Esophagus muscularis mucosa (tissue), 4 donors: ENCODE measurements at places on chromosomes 1 and 21.

- no peak for DNase-seq
Measured at GRCh38 chr1:206839857-206840256, 25.6 kb upstream of the IL20 start.

- DNase-seq, result no peak
Measured at GRCh38 chr1:101929343-101929742, 67.4 kb downstream of the OLFM3 start.

DNA sequence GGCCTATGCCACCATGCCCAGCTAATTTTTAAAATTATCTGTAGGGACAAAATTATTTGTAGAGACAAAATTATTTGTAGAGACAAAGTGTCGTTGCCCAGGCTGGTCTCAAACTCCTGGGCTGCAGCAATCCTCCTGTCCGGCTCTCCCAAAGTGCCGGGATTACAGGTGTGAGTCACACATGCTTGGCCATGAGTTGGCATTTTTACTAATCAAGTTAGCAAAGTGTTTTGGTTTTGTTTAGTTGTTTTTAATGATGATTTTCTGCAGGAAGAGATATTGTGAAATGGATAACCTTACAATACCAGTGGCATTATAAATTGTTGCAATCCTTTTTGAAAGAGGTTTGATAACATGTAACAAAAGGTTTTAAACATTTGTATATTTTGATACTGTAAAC lies 65.3 kb upstream of the MAGI3 start:
- DNase-seq, result no peak

- DNase-seq, result no peak
Measured at GRCh38 chr1:244758708-244759107, 76.8 kb upstream of the COX20 start.

DNA sequence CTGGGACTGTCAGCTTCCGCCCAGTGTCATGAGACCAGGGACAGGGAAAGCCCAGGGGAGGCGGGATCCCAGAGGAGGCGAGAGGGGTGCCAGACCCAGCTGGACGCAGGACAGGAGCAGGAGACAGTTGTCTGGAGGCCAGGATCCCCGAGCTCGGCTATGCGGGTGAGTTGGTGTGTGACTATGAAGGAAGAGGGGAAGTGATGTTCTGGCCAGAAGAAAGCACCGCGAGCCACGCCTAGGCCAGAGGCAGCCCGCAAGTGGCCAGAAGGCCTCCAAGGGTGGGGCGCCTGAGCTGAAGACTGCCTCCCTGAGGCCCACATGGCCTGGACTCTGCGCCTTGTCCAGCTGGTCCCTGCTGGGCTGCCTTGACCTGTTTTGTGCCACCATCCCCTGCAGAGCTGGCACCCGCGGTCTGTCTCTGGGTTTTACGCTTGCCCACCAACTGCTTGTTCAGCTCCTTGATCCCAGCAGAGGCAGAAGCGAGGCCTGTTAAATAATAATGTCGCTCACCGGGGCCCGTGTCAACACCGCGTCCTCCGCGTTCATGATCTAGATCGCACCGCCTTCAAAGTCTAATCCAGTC lies 85.2 kb upstream of the ACTL8 start:
- DNase-seq, result no peak

DNA sequence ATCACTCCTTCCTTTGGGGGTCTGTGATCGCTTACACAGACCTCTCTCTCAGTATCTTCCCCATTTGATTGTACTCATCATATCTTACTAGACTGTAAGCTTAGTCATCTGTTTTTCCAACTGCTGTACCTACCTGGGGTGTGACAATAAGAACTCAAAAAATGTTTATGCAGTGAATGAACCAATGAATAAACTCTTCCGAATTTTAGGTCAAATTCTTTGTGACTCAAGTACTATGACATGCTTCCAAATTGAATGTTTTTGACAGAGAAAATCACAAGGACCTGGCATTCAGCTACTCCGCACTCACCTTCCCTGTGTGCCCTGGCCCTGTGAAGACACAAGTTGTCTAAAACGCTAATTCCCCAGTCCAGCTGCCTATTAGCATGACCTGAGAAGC lies 42.1 kb downstream of the TMCO4 start:
- no peak for DNase-seq

DNA sequence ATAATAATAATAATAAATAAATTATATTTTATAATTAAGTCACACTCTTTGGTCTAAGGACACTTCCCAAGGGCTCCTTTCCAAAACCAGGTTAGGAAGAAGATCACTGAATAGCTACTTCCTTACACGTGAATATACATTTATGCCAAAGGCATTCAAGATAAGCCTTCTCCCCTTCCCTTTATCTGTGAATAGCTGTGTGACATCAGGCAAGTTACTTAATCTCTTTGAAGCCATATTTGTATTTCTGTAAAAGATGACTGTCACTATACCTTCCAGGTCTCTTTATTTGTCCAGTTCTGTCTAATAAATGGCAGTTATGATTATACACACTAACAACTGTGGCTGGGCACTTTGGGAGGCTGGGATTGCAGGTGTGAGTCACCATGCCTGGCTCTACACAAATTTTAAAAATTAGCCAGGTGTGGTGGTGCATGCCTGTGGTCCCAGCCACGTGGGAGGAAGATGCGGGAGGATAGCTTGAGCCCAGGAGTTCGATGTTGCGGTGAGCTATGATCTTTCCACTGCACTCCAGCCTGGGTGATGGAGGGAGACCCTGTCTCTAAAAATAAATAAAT lies 5.5 kb upstream of the RNF11 start:
- DNase-seq, result no peak

- no peak for DNase-seq
Measured at GRCh38 chr1:32715901-32716311, 13.3 kb upstream of the SYNC start.
